ENCODE measurements at places on chromosomes 6 and 20. TPM values are rescaled to one million over a fixed set of nuclear protein-coding genes. Genes with fewer than 3 reads are reported as not detected.

The OR2H2 gene
- total RNA-seq = not detected

The BPIFA1 gene
- total RNA-seq = not detected

The C6orf141 gene
- 1.1 TPM for total RNA-seq

The PRKN gene
- total RNA-seq = 10.4 TPM

The NCR2 gene
- total RNA-seq = not detected

- no peaks in the 10 kb centered on the region for H3K27me3 ChIP-seq
- no peak for DNase-seq
- no peaks in the 10 kb centered on the region for H3K4me1 ChIP-seq
- no peak overlapping the region for H3K4me3 ChIP-seq
- H3K36me3 ChIP-seq = no peaks in the 10 kb centered on the region
- no peak overlapping the region for H3K27ac ChIP-seq
Measured at GRCh38 chr20:22684763-22685443, 100.5 kb upstream of the FOXA2 start.

DNA sequence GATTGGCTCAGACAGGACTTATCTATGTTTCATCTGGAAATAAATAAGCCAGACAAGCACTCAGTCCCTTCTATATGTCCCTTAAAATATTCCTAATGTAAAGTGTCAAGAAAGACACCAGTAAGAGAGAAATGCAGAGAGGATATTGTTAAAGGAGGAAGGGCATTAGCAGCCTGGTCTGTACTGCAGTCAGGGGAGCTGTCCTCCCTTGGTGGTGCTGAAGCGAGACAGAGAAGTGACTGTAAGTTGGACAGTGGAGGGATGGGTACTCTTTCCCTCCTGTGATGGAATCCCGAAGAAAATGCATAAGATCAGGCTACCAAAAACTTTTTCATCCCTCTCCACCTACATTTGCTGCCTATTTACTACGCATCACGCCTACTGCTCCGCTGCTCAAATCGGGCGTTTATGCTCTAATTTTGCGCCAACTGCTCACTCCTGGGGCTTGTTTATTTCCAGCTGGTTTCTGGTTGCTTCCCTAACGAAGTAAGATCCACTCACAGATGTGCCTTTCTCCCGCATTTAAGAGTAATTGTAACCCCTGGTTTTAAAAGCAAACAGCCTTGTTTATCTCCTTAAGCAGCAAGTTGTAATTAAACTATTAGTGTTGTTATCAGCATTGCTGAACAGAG is 35.2 kb downstream of the PHACTR1 start:
- no peaks in the 10 kb centered on the region for H3K36me3 ChIP-seq
- H3K27ac ChIP-seq = no peak overlapping the region
- H3K4me1 ChIP-seq = no peaks in the 10 kb centered on the region
- no peak for DNase-seq

DNA sequence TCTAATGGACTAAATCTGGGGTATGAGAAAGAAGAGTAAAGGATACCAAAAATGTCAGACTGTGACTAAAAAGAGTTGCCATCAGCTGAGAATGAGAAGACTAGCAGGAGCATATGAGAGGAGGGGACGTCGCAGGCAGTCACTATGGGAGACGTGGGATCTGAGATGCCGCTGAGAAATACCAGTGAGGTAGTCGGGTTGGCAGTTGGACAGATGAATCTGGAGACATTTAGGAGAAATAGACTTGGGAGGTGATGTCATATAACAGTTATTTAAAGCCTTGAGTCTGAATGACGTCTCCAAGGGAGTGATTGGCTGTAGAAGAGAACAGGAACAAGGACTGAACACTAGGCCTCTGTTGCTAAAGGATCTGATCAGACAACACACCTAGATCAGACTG is 51.5 kb upstream of the TRIM26 start:
- H3K4me1 ChIP-seq = no peaks in the 10 kb centered on the region
- no peaks in the 10 kb centered on the region for H3K36me3 ChIP-seq
- H3K27ac ChIP-seq = no peak overlapping the region
- no peaks in the 10 kb centered on the region for H3K27me3 ChIP-seq
- no peak for DNase-seq

DNA sequence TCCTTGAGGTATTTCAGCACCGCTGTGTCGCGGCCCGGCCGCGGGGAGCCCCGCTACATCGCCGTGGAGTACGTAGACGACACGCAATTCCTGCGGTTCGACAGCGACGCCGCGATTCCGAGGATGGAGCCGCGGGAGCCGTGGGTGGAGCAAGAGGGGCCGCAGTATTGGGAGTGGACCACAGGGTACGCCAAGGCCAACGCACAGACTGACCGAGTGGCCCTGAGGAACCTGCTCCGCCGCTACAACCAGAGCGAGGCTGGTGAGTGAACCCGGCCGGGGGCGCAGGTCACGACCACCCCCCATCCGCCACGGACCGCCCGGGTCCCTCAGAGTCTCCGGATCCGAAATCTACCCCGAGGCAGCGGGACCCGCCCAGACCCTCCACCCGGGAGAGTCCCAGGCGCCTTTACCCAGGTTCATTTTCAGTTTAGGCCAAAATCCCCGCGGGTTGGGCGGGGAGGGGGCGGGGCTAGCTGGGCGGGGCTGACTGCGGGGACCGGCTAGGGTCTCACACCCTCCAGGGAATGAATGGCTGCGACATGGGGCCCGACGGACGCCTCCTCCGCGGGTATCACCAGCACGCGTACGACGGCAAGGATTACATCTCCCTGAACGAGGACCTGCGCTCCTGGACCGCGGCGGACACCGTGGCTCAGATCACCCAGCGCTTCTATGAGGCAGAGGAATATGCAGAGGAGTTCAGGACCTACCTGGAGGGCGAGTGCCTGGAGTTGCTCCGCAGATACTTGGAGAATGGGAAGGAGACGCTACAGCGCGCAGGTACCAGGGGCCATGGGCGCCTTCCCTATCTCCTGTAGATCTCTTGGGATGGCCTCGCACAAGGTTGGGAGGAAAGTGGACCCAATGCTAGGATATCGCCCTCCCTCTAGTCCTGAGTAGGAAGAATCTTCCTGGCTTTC is 693 bp downstream of the HLA-F start:
- peak overlapping the region; percentile 70 for H3K4me3 ChIP-seq
- peak overlapping the region; percentile 55 for H3K27ac ChIP-seq
- DNase-seq = peak; percentile 59

GRCh38 chr6:54238396-54238795 is 69.8 kb upstream of the TINAG start:
- no peaks in the 10 kb centered on the region for H3K27me3 ChIP-seq
- H3K27ac ChIP-seq = no peak overlapping the region
- no peak for DNase-seq

DNA sequence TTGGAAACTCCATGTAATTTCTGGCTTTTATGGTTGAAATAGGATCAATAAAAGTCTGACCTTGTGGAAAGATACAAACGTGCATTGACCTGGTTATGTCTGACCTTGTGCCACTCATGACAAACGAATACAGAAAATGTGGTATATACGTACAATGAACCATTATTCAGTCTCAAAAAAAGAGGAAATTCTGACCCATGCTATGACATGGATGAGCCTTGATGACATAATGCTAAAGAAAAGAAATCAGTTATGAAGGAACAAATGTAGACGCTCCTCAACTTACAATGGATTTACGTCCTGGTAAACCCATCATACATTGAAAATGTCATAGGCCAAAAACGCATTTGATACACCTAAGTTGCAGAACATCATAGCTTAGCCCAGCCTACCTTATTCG is 309.7 kb upstream of the SULF2 start:
- DNase-seq = no peak
- H3K36me3 ChIP-seq = no peaks in the 10 kb centered on the region
- H3K4me1 ChIP-seq = peaks cover 2% of the 10 kb centered on the region
- H3K4me3 ChIP-seq = no peak overlapping the region

DNA sequence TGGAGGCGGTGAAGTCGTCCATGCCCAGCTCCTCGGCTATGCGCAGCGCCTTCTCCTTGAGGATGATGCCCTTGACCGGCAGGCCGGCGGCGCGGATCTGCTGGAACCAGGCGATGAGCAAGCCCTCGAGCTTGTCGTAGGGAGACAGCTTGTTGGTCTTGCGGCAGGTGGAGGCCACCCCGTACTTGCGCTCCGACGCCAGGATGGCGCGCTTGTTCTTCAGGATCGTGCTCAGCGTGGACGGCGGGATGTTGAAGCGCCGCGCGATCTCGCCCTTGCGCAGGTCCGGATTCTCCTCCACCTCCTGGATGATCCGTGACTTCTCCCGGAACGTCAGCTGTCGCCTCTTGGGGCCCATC is 435 bp downstream of the CENPB start:
- H3K36me3 ChIP-seq = no peaks in the 10 kb centered on the region
- no peaks in the 10 kb centered on the region for H3K27me3 ChIP-seq
- peak overlapping the region; percentile 69 for H3K4me3 ChIP-seq
- H3K4me1 ChIP-seq = peaks cover 14% of the 10 kb centered on the region
- peak; percentile 68 for DNase-seq

GRCh38 chr6:524803-525202 is 132.1 kb downstream of the HUS1B start:
- no peak for DNase-seq
- H3K27me3 ChIP-seq = no peaks in the 10 kb centered on the region
- H3K27ac ChIP-seq = no peak overlapping the region

DNA sequence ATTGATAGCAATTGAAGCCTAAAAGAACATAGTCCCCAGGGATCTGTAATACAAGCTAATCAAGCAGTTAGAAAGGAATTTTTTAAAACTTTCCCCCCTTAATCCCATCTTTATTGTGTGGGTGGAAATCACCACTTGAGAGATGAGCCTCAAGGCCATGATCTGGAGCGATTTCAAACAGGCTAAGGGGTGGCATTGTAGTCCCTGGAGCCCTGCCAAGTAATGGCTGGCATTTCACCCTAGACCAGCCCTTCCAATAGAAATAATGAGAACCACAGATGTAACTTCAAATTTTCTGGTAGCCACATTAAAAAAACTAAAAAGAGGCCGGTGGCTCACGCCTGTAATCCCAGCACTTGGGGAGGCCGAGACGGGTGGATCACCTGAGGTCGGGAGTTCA is 46.9 kb downstream of the PRDM1 start:
- no peaks in the 10 kb centered on the region for H3K36me3 ChIP-seq
- H3K27me3 ChIP-seq = no peaks in the 10 kb centered on the region
- H3K4me3 ChIP-seq = no peak overlapping the region

GRCh38 chr6:159700970-159701369 is 7.9 kb upstream of the SOD2 start:
- H3K4me3 ChIP-seq = no peak overlapping the region
- no peak for DNase-seq
- H3K27me3 ChIP-seq = no peaks in the 10 kb centered on the region
- H3K27ac ChIP-seq = no peak overlapping the region

All from ovary (tissue), 10 donors.